Activated CD4-positive, alpha-beta T cell treated with anti-CD3 and anti-CD28 coated beads, Interleukin-2, amount 50 U/mL, for 16 hours (primary cell): ENCODE measurements at places on chromosomes 6 and 20.

GRCh38 chr6:85079761-85080160, 315.4 kb upstream of the TBX18 start:
- DNase-seq: no peak

DNA sequence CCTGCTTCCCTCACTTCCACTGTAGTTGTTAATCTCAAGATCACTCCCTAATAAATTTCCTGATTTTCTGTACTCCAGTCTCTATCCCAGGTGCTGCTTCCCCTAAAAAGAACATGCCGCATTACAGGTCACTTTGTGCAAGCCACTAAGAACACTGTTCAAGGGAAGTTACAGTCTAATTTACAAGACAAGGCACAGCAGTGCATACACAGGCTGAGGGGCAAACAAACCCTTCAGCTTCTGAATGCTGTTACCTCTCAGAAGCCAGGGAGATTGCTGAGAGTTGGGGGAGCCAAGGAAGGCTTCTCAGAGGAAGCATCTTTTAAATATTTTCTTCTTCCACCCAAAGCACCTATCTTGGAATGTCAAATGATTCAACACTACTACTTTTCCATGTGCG, 445.3 kb upstream of the FLRT3 start:
- DNase-seq: no peak

DNA sequence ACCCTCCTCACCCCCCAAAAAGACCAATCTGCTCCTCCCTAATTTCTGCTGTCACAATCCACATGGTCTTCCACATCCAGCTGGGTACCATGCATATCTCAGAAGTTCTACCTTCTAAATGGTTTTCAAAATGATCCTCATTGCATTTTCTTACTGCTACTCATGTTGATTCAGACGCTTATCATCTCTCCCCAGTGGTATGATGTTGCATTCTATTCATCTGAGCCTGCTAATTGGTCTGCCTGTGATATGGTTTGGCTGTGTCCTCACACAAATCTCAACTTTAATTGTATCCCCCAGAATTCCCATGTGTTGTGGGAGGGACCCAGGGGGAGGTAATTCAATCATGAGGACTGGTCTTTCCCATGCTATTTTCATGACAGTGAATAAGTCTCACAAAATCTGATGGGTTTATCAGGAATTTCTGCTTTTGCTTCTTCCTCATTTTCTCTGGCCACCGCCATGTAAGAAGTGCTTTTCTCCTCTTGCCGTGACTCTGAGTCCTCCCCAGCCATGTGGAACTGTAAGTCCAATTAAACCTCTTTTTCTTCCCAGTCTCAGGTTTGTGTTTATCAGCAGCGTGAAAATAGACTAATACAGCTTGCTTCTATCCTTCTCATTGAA, 41.4 kb upstream of the CLIC5 start:
- DNase-seq: no peak

DNA sequence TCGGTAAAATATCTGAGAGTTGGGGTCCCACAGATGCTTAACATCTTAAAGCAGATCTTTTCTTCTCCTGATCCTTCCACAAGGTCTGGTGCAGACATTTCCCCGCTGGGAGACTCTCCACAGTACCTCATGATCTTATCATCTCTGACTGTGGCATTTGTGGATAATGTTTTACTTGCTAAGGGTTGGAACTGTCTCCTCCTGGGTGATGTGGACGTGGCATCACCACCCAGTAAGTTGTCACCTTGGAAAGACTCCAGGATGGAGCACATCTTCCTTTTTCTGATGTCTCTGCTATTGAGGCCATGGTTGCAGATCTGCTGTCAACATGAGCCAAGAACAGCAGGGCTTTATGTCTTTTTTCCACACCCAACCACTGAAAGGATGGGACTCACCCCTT, 42.0 kb upstream of the FANCE start:
- DNase-seq: no peak

DNA sequence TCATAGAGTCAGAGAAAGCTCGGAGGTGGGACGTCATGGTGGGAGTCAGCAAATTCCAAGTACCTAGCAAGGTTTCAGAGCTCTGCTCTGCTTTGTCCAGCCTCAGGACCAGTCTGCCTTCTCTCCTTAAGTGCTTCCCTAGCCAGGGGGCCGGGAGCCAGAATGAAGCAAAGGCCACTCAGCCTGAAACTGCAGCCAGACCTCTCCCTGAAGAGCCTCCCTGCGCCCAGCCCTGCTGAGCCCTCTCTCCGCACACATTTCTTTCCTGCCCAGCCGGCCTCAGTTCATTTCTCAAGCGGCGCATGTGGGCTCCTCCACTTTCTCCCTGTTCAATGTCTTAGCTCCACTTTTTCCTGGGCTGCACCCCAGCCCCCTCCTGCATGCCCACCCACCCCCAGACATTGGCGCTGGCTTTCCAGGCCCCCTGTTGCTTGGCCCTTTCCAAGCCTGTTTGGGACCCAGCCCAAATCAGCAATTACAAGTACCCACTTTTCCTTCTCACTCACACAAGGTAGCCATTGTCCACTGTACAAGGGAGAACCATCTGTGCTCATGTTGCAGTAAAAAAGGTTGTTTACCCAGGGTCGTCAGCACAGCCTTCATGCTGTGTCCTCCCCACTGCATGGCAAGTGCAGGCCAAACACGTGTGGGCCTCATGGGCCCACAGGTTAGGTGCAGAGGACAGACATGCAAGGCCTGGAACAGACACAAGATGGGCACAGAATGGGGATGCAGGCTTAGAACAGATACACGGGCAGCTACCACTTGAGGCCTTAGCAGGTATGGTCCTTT, 147.1 kb downstream of the MRPL14 start:
- DNase-seq: no peak

- no peak for DNase-seq
These were observed 4.3 kb downstream of the ZBTB46 start for GRCh38 chr20:63826753-63827152.

GRCh38 chr20:60057866-60058807, 99.9 kb downstream of the CDH26 start:
- DNase-seq: peak; percentile 51

DNA sequence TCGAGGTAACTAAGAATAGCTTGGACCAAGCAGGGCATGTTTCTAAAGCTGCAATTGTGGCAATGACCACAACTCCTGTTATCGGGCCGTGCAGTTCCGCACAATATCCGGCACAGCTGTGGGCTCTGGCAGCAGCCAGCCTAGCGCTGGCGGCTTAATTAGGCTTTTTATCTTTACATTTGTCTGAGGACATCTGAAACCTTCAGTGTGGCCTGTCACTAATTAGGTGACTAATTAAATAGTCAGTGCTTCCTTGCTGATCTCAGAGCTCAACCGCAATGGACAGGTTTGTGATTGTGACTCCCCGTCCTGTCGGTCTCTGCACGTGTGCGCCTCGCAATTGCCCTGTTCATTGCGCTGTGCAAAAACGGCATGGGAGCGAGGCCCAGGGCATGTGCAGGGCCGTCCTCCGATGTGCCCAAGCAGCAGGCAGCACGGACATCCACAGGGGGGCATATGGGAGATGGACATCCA, 134.8 kb upstream of the INSM1 start:
- DNase-seq: no peak

DNA sequence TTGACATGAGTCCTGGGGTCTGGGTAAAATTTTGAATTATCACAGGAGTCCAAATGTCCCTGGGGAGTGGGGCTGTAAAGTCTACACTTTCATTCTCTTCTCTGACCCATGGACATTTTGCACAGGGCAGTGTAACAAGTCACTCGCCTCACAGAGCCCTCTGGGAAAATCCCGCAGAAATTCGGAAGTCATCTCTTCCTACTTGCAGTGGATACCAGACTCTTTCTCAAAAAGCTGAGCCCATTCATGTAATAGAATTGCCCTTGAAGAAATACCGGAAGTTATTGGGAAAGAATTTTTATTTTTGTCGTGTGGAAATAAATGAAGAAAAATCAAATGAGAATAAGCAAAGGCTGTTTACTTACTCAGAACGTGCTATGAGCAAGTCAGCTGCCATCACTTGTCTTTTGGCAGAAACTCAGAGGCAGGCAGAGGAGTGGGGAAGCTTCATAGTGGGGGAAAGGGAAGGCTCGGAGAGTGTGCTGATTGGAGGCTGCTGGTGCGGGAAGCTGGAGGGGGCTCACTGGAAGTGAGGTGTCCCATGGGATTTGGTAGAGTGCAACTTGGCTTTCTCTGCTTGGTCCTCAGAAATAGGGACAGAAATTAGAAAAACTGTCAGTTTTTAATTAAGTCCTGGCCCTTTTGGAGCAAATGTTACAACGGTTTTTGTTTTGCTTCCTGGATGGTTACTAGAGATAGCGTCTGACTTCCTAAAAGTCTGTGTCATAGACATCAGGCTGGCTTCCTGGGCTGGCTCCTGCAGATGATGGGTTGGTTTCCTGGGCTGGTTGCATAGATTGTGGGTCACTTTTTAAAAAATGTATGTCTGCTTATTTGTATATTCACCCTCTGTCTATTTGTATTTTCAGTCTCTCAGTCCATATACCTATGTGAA, 79.8 kb upstream of the EEF1E1 start:
- no peak for DNase-seq

DNA sequence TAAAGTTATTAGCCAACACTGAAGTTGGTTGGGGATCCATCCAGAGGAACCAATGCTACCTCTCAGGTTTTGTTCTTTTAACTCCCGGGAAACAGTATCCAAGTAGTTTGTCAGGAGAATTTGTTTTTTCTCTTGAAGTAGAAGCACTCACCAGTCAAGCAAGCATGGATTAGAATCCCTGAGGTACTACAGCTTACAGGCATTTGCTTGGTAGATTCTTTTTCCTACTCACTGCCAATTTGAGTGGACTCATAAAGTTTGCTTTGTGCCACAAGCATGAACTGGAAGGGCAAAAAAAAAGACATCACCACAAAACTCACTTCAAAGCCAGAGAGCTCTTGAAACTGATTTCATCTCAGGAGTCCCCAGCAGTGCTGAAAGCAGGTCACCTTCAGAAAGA, 167.4 kb downstream of the MBOAT1 start:
- no peak for DNase-seq

DNA sequence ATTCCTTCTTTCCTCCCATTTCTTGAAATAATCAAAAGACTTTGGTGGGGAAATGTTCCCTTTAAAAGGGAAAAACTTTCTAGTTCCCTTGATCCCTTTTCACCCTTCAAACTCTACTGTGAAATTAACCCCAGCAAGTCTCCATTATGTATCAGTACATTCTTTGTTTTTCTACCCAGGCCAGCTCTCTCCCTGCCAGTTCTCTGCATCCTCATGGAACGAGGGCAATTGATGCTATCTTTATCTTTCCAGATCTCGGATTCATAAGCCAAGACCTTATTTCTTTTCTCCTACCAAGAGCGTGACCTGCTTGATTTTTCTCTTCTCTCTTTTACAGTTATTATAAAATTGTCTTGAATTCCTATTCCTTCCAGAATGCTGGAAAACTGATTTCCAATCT, 75.8 kb downstream of the ADGRB3 start:
- DNase-seq: no peak

DNA sequence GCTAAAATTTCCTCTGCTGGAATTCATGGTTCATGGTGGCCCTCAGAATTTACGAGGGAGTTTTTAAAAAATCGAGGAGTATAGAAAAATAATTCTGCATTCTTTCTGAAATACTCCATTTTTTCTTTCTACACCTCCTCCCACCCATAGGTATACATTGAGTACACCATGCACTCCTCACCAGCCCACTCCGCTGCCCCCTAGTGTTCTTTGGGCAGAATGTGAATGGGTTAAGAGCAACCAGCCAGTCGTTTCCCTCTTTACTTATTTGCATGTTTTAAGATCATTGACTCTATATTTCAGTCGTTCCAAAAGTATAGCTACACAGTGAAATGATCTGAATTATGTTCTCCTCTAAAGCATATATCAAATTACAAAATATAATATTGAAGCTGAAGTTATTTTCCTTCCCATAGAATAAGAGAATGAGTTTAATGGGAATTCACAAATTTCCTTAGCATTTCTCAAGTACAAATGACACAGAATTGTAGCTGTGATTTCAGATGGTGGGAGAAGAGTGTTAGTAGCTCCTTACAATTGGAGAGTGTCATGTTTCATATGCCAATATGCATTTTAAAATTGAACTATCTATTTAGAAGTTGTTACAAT, 977.7 kb upstream of the SLC35B3 start:
- DNase-seq: peak; percentile 24

- DNase-seq: no peak
These were observed 344.9 kb downstream of the SMOC2 start for GRCh38 chr6:168785720-168786511.

DNA sequence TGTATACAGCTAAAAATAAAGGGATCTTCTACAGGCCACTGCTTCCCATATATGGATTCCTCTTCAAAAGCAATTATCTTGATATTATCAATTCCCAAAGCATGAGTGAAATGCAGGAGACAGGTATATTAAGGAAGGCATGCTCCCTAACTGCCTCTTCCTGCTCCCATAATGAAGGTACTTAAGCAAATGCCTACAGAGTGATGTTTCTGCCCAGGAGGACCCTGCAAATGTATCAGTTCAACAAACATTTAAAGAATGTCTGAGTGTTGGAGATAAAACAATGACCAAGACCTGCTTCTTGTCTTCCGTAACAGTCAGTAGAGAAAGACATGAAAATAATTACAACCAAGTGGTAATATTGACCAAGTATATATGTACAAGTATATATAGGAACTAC, 4.2 kb downstream of the UBE2J1 start:
- no peak for DNase-seq

- DNase-seq: no peak
These were observed 97.3 kb downstream of the RPP40 start for GRCh38 chr6:4906293-4907276.

GRCh38 chr6:109834131-109834530, 143.0 kb downstream of the FIG4 start:
- DNase-seq: no peak

- no peak for DNase-seq
These were observed 42.9 kb upstream of the DACT2 start for GRCh38 chr6:168362276-168362990.

- no peak for DNase-seq
These were observed 3.6 kb upstream of the CD83 start for GRCh38 chr6:14113976-14114375.

DNA sequence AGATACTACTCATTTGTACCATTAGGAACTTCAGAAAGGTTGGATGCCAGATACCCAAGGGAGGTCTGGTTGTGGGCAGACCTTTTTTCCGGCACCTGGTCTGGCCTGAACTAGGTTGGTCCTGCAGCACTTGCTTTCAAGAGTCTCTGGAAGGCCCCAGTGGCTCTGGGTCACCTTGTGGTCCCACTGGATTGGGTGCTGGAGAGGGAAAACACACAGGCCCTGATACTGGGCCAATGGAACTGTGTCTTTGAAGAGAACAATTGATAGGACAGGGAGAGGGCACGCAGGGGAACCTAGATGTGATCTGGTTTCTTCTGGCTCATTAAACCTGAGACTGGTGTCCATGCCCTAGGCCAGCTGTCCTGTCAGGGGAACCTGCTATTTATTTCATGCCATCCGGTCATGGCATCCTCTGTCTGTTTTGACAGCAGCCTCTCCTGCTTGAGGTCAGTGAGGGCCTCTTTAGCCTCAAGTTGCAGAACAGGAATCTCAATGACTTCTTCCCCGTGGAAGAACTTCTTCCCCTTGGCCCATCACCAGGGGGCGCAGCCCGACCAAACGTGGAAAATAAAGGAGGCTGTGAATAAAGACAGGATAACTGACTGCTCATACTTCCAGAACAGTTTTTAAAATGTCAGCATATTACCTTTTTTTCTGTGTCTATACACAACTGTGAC, 25.0 kb downstream of the TAF8 start:
- DNase-seq: peak; percentile 51

GRCh38 chr6:137210903-137211302, 8.3 kb downstream of the IFNGR1 start:
- DNase-seq: no peak

- DNase-seq: no peak
These were observed 53.2 kb downstream of the RFPL4B start for GRCh38 chr6:112400282-112400681.

GRCh38 chr6:104601131-104601651, 258.5 kb downstream of the HACE1 start:
- no peak for DNase-seq
